Hypothalamus (tissue), 51 donors: ENCODE measurements at places on chromosomes 7 and 10.

DNA sequence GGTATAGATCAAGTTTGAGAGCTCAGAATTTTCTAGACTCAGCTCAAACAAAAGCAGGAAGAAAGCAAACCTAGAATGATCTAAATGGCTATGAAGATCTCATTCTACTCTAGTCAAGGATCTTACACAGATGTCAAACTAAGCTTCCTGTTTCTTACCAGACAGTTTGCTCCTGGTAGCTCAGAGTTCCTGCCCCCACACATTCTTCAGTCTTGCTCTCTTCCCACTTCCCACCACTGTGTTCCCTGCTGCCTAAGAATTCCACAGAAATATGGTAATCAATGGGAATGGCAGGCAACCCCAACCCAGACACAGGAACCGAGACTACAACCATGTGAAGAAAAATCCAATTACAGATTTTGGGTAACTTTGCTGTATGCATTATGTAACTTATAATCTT, 133.4 kb upstream of the PTN start:
- DNase-seq: no peak

DNA sequence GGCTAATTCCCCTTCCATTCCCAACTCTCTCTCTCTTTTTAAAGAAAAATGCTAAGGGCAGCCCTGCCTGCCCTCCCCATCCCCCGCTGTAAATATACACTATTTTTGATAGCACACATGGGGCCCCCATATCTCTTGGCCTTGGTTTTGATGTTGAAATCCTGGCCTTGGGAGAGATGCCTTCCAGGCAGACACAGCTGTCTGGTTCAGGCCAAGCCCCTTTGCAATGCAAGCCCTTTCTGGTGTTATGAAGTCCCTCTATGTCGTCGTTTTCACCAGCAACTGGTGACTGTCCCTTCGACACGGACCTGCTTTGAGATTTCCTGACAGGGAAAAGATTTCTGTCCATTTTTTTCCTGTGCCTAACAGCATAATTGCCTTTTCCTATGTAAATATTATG, 3.0 kb downstream of the ADRA2A start:
- no peak for DNase-seq

DNA sequence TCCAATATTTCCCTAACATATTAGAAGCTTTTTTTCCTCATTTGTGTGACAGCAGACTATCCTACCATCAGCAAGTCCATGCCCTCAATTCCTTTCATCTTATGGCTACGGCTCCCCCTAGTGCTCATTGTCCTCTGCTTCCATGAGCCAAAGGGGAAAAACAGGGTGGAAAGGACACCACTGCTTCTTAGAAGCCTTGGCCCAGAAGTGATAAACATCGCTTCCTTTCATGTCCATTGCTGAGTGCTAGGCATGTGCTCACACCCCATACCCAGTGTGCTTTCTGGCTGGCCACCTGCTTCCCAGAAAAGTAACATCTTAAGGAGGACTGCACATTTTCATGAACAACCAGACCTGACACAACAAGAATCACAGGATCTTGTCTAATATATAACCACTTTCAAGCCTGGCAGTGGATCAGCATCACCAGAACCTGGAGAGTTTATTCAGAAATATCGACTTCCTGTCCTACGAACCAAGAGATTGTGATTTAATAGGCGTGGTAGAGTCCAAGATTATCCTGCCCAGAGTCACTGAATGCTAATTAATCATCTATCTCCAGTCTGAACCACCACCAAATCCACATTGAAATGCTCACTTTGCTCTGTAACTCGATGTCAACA, 650.5 kb upstream of the SORCS1 start:
- DNase-seq: peak; percentile 15

GRCh38 chr7:98202367-98203195, 8.7 kb upstream of the BHLHA15 start:
- DNase-seq: no peak

GRCh38 chr7:99040104-99040958, 103.6 kb downstream of the SMURF1 start:
- DNase-seq: peak; percentile 73

DNA sequence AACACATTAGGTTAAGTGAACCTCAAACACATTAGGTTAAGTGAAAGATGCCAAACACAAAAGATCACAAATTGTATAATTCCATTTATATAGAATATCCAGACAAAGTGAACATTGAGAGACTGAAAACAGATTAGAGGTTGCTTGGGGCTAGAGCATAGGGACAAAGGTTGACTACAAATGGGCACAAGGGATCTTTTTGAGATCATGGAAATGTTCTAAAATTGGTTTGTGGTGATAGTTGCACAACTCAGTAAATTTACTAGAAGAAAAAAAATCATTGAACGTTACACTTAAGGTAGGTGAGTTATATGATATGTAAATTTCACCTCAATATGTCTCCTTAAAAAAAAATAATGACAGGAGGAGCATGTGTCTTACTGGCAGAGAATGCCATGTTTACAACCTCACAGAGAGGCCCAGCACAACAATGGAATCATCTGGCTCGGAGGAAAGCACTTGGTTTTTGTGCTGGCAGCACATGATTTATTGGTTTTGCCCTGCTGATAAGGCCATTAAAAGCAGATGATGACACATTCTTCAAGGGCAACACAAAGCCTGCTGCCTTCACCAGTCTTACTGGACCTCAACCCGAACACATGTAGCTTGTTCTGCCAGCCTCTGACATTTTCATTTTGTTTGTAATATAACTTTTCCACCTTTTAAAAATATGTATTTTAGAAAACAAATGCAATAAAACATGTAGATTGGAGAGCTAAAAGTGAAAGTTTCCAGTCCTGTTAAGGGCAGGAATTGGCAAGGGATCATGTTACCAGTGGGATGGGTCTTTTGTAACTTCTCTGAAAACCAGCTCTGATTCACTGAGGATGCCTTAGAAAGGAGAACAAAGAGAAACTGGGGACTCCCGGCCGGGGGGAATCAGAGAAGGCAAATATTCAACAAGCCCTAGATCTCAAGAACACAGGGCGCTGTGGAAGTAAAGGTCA, 11.9 kb upstream of the LMOD2 start:
- DNase-seq: no peak

GRCh38 chr10:30987463-30987862, 44.2 kb downstream of the ZNF438 start:
- DNase-seq: no peak

GRCh38 chr7:47497367-47498096, 84.4 kb downstream of the TNS3 start:
- no peak for DNase-seq

GRCh38 chr7:158112571-158113320, 474.9 kb downstream of the PTPRN2 start:
- DNase-seq: no peak

DNA sequence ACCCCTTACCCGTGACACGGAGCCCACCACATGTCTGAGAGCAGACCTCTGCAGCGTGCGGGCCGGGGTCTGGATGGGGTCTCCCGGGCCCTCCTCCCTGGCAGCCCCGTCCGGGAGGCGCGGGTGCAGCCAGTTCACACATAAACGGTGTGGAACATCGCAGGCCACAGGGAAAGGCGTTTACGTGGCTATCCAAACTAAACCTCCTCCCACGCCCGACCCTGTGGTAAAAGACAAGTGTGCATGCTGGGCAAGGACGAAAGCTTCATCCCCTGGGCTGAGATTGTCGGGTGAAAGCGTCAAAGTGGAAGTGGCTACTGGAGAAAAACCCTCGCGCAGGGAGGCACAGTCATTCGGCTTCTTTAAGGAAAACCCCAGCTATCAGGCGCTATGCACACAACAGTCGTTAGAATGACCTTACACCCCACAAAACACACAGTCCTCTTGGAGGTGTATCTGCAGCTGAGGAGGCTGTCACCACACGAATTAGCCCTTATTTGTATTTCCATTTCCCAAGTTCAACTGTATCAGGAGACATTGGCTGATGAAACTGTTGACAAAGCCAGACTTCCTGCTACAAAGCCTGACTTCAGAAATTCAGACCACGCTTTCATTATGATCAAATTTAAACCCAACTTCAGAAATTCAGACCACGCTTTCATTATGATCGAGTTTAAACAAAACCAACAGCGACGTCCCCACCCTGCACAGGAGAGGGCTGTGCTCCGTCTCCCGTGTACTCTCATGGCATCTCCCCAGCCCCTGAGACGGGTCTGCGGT, 15.3 kb downstream of the GPER1 start:
- DNase-seq: no peak

DNA sequence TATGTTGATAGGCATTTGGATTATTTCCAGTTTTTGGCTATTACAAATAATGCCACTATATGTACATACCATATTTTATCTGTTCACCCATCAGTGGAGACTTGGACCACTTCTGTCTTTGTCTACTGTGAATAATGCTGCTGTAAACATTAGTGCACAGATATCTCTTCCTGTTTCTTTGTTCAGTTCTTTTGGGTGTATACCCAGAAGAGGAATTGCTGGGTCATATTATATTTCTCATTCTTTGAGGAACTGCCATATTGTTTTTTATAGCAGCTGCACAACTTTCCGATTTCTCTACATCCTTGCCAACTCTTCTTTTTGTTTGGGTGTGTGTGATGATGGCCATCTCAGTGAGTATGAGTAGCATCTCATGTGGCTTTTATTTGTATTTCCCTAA, 218.0 kb downstream of the LRMDA start:
- no peak for DNase-seq

- no peak for DNase-seq
Observed at GRCh38 chr7:28481091-28481926, 69.0 kb downstream of the CREB5 start.

DNA sequence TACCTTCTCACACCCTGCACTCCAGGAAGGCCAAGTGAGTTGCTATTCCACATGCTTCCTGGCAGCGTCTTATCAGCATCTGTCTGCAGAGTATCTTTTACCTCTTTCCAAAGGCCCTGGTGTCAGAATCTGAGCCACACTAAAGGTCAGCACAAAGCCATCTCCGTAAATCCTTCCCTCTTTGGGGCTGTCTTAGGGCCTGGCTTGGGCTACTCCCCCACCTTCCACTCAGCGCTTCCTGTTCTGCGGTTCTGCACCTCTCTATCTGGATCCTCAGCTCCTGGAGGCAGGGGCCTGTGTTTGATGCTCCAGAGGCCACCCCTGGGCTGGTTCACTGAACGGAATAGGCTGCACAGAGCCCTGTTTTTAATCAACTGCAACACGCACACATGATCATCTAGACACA, 334.8 kb upstream of the GALNT17 start:
- DNase-seq: no peak

GRCh38 chr7:107167483-107168232, 1.1 kb upstream of the HBP1 start:
- DNase-seq: no peak
